GM19239 (cell line): ENCODE measurements at places on chromosomes 1 and 21.
A peak's percentile ranks its signal among the peaks of the same experiment; 100 is the strongest.

- DNase-seq: no peak
Measured at GRCh38 chr1:162856260-162856659, 4.7 kb downstream of the CCDC190 start.

DNA sequence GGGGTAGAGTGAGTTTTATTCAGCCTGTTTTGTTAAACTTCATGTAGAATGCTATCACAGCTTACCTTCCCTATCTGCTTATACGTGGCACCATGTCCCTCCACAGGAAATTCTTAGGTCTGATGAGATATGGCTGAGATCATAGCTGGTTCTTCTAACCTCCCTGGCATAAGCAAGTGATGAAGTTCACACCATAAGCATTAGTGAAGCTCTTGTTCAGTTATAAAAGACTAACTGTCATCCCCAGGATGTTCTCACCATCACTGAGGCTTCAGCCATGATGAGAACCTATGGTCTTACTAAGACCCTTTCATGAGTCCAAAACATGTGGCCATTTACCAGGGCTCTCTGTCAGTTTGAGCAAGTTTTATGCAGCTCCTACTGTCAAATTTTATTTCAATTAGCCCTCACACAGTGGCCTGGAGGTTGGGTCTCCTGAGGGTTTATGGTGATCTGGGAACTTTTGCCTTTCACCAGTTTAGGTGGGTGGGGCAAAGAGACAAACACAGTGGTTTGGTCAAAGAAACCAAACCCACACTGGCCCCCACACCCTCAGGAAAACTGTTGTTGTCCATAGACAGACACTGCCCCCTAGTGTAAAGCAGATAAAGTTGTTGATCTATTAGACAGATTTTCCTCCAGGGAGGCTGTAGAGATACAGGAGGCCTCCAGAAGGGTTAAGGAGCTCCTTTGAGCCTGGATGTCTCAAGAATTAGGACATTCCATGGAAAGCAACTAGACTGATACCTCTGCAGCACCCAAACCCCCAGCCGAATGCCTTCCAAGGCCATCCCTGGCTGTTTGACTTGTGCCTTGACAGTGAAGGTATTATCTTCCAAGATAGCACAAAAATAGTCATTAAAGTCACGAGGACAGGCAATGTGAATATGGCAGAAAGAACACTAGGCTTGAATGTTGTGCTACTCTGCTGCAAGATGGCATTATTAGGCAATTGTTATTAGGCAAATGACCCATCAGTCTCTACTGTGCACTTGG is 5.0 kb downstream of the SLC22A15 start:
- DNase-seq: no peak

DNA sequence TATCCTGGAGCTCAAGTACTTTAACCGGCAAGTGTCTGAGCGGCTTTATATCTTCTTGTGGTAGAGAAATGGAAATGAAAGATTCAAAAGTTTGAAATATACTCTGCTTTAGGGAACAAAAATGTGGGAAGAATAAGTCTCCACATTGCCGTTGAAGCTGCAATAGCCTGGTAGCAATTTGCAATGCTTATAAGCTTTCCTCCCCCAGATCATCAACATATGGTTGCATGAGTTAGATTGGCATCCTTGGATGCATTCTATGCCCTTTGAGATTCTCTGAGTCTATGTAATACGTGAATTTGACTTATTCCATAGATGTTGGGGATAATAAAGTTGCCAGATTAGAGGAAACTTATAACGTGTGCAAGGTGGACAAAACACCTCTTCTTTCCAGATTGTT is 86.1 kb upstream of the KCNK1 start:
- DNase-seq: no peak

DNA sequence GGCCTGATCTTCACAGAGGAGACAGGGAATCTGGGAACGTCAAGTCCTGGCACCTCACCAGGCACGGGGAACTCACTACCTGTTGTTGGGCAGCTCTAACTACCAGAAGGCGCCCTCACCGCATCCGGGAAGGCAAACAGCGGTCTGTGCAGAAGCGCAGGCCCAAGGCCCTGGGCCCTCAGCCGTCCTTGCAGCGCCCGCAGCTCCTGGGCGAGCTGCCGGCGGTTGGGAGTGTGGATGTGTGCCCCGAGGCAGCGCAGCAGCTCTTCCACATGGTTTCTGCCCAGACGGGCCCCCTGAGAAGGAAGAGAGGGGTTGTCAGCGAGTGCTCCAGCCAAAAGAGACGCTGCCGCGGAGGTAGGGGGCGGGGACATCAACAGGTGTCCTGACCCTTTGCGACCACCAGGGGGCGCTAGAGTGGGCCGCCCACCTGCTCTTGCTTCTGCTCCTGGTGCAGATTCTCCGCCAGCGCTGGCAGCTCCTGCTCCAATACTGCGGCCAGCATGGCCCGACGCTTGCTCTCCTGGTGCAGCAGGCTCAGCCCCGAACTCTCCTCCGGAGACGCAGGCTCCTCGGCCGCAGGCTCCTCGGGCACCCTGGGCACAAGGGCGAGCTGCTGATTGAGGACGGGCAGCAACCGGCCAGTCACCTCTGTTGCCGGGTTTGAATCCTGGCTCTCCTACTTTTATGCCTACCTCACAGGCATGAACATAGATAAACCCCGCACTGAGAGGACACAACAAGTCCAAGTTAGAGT is 9.3 kb downstream of the MAP3K6 start:
- DNase-seq: peak; percentile 98

- DNase-seq: no peak
Measured at GRCh38 chr1:164660775-164661174, 101.8 kb downstream of the PBX1 start.

DNA sequence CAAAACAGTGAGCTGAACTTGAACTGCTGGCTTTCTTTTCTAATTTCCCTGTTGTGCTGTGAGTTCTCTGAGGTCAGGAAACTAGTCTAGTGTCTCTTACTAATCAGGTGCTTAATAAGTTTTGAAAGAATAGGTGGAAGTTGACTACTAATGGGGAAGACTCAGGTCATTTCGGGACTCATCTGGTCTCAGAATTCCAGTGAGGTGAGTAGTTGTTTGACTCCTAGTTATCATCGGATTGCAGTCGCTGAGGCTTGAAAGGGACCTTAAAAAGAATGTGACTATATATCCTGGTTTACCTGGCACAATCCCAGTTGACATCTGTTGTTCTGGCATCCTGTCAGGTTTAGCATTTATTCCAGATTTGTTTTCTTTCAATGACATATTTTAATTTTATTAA is 81.4 kb upstream of the SPAG17 start:
- no peak for DNase-seq

DNA sequence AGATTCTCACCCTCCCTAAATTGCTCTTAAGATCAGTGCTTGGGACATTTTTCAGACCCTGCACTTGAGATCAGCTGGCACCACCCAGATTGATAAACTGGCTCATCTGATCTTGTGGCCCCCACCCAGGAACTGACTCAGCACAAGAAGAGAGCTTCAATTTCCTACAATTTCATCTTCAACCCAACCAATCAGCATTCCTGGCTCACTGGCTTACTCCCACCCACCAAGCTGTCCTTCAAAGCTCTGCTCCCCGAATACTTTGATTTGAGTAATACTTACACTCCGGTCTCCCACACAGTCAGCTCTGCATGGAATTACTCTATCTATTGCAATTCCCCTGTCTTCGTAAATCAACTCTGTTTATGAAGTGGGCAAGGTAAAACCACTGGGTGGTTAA is 461.9 kb upstream of the RGS18 start:
- DNase-seq: no peak

- no peak for DNase-seq
Measured at GRCh38 chr1:203031467-203031866, 5.2 kb downstream of the PPFIA4 start.

- no peak for DNase-seq
Measured at GRCh38 chr1:50787266-50787665, 172.8 kb downstream of the FAF1 start.

GRCh38 chr1:227223171-227223806 is 95.0 kb downstream of the CDC42BPA start:
- no peak for DNase-seq

- DNase-seq: no peak
Measured at GRCh38 chr1:228146417-228147150, 3.1 kb upstream of the GJC2 start.

DNA sequence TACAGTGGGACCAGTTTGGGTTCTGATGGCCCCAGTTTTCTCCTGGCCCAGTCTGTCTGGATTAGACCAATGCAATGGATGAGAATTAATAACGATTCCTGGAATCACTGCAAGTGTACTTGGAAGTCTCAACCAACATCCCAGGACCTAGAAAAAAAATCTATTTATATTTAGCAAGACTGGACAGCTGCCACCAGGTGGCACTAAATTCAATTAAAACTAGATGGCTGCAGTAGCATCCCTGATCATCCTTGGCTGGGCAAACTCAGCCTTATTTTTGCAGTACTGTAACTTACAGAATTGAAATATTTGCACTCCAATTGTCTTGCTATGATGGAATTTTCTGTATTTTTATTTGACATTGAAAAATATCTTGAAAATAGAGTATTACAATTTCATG is 165.7 kb downstream of the NCAM2 start:
- DNase-seq: peak; percentile 9

DNA sequence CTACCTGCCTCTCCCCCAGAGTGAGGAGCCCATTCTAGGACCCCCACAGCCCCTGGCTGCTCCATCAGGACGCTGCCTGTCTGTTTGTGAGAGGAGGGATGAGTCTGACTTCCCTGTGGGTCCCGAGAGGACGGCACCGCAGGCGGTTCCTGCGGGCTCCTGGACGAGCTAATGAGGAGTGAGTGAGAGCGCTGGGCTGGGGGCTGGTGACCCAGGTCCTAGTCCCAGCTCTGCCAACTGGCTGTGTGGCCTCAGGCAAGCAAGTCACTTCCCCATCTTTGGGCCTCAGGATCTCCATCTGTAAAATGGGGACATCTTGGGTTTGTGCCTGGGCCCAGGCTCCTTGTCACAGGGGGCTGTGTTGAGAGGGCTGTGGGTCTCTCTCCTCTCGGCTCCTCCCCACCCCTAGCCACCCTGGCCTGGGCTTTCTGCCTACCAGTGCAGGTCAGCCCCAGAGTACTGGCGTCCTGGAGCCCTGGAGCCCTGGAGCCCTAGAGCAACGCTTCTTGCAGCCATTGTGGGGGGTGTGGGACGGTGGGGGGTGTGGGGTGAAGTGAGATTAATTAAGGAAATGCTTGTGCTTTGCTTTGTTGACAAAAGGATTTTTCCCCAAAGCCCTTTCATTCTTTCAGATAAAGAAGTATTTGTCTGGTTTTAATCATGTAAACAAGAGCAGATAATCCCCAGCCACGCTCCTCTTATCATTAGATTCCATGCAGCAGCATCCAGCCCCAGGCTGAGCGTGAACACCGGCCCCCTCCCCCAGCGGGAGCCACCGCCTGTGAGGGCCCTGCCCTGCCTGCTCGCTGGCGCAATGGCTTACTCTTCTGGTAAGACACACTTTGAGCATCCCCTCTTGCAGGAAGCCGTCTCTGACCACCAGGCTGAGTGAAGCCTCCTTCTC is 26.8 kb downstream of the SLC1A7 start:
- DNase-seq: no peak

- no peak for DNase-seq
Measured at GRCh38 chr21:23690316-23690715, 1917.0 kb downstream of the MRPL39 start.

DNA sequence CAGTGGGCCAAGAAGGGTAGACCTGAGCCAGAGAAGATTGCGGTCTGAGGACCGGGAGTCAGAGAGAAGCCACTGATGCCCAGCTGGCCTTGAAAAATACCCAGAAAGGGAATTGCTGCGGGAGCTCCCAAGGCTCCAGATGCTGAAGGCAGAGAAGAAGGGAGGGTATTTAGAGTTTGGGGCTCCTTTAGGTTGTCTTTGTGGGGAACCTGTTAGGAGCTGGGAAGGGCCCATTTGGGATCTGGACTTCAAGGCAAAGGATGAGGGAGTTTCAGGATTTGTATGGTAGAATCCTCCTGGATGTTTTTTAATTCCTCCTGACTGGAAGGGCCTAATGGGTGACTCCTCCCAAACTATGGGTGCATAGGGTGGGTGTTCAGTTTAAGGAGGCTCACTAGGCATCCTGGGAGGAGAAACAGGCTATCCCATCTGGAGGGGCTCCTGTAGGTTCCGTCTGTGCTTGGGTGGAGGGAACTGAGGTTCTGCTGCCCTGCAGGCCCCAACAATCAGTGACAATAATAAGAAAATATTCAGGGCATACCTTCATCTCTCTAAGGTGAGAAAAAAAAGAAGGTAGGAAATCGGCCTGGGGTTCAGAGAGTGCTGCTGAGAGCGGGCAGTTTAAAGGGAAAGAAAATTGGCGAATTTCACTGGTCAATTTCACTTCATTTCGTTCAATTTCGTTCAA is 5.1 kb downstream of the FOXD2 start:
- DNase-seq: no peak

GRCh38 chr1:113758631-113759332 is 504 bp downstream of the PHTF1 start:
- DNase-seq: peak; percentile 44

DNA sequence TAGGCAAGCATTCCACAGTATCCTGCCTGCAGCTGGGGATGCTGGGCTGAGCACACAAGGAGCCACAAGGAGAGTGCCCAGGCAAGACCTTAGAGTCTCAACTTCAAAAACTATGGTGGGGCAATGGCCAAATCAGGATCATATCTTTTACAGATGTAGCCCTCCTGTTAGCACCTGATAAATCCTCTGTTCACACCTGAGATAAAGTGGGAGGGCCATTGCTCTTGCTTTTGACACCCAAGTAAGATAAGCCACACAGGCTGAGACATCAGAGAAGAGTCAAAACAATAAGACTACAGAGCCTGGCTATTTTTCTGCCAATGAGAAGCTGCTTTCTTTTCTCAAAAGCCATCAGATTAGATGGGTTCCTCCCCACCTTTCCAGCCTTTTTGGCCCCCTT is 148.9 kb downstream of the AJAP1 start:
- DNase-seq: no peak

- no peak for DNase-seq
Measured at GRCh38 chr1:114319418-114319817, 165.7 kb upstream of the SYT6 start.

GRCh38 chr1:47622776-47623556 is 185.1 kb downstream of the FOXD2 start:
- DNase-seq: no peak
